Heart left ventricle (tissue), 16 donors: ENCODE measurements at places on chromosomes 4 and X. TPM values are rescaled to one million over a fixed set of nuclear protein-coding genes. Genes with fewer than 3 reads are reported as not detected.

DNA sequence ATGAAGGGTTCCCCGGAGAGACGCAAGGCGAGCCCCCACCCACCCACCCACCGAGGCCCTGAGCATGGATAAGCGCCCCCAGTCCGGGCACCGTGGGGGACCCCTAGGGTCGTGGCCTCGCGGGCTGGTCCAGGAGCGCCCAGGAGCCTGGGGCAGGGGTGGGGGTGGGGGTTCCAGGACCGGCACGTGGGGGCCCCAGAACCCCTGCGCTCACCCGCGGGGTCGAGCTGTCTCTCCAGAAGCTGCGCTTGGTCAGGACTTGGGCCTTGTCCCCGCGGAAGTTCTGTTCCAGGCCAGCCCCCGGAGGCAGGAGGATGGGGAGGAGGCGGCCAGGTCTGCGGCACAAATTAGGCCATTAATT is 11.2 kb upstream of the SHOX start:
- H3K4me1 ChIP-seq: no peaks in the 10 kb centered on the region
- peaks cover 39% of the 10 kb centered on the region for H3K27me3 ChIP-seq
- no peak for DNase-seq
- no peak overlapping the region for H3K27ac ChIP-seq
- H3K36me3 ChIP-seq: no peaks in the 10 kb centered on the region

- H3K4me3 ChIP-seq: no peak overlapping the region
- no peaks in the 10 kb centered on the region for H3K4me1 ChIP-seq
- DNase-seq: no peak
- H3K36me3 ChIP-seq: no peaks in the 10 kb centered on the region
These were observed 456.0 kb upstream of the FAM241A start for GRCh38 chr4:111689214-111689613.

GRCh38 chr4:113009461-113009860 is 40.0 kb upstream of the ANK2 start:
- H3K36me3 ChIP-seq: no peaks in the 10 kb centered on the region
- peaks cover 12% of the 10 kb centered on the region for H3K4me1 ChIP-seq
- H3K27ac ChIP-seq: no peak overlapping the region
- H3K27me3 ChIP-seq: no peaks in the 10 kb centered on the region
- no peak overlapping the region for H3K4me3 ChIP-seq
- no peak for DNase-seq

- H3K27me3 ChIP-seq: no peaks in the 10 kb centered on the region
- no peak for DNase-seq
- H3K4me1 ChIP-seq: peaks cover 17% of the 10 kb centered on the region
- no peak overlapping the region for H3K27ac ChIP-seq
- no peak overlapping the region for H3K4me3 ChIP-seq
- H3K36me3 ChIP-seq: no peaks in the 10 kb centered on the region
These were observed 48.1 kb downstream of the DCLK2 start for GRCh38 chr4:150126201-150126863.

DNA sequence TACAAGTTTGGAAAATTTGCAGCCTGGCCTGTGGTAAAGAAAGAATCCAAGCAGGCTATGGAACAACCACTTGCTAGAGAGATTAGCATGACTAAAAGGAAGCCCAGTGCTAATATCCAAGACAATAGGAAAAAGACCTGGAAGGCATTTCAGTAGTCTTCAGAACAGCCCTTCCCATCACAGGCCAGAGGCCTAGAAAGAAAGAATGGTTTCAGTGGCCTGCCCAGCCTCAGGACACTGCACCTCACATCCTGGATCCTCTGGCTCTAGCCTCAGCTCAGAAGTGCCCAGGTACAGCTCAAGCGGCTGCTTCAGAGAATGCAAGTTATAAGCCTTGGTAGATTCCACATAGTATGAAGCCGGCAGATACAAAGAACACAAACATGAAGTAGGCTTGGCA is 449.8 kb upstream of the AR start:
- no peaks in the 10 kb centered on the region for H3K4me1 ChIP-seq
- H3K27ac ChIP-seq: no peak overlapping the region
- no peaks in the 10 kb centered on the region for H3K36me3 ChIP-seq
- no peak for DNase-seq
- no peak overlapping the region for H3K4me3 ChIP-seq
- H3K27me3 ChIP-seq: no peaks in the 10 kb centered on the region

The PDGFRA gene
- 26.3 TPM for total RNA-seq
